ENCODE measurements at places on chromosomes 12 and 14. TPM values are rescaled to one million over a fixed set of nuclear protein-coding genes. Genes with fewer than 3 reads are reported as not detected.

GRCh38 chr12:130655881-130656280 is 60.2 kb downstream of the RIMBP2 start:
- H3K27ac ChIP-seq: peak overlapping the region; percentile 28
- peaks cover 24% of the 10 kb centered on the region for H3K4me1 ChIP-seq
- no peaks in the 10 kb centered on the region for H3K36me3 ChIP-seq

DNA sequence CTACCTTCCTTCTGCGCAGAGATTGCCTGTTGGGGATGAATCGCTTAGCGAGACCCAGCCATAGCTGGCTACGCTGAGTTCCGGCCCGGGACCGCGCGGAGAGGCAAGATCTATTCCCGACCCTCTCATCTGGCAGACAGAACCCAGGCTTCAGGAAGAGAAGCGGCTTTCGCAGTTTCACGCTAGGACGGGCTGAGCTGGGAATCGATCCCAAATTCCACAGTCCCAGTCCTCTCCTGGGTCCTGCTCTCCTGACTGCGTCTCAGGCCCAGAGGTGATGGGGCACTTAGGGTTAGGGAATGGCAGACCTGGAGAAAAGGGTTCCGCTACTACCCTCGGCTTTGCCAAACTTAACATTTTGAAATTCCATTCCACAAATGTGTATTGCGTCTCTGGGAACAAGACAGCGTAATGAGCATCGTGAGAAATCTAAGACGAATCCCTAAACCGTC is 2.8 kb downstream of the PTPN21 start:
- peak overlapping the region; percentile 53 for H3K27ac ChIP-seq
- peaks cover 3% of the 10 kb centered on the region for H3K36me3 ChIP-seq
- H3K4me1 ChIP-seq: peaks cover 28% of the 10 kb centered on the region
- H3K4me3 ChIP-seq: peak overlapping the region; percentile 93

GRCh38 chr14:29168149-29168548 is 401.6 kb downstream of the FOXG1 start:
- DNase-seq: no peak
- H3K4me3 ChIP-seq: no peak overlapping the region
- no peaks in the 10 kb centered on the region for H3K4me1 ChIP-seq
- no peaks in the 10 kb centered on the region for H3K27me3 ChIP-seq
- peaks cover 3% of the 10 kb centered on the region for H3K36me3 ChIP-seq
- H3K27ac ChIP-seq: no peak overlapping the region

- peak overlapping the region; percentile 50 for H3K27ac ChIP-seq
- H3K4me1 ChIP-seq: peaks cover 51% of the 10 kb centered on the region
- peak; percentile 68 for DNase-seq
- peak overlapping the region; percentile 87 for H3K4me3 ChIP-seq
- H3K27me3 ChIP-seq: peaks cover 58% of the 10 kb centered on the region
Measured at GRCh38 chr14:100904307-100905087, 975 bp upstream of the RTL1 start.

GRCh38 chr14:67477926-67478799 is 10.4 kb downstream of the TMEM229B start:
- peak overlapping the region; percentile 73 for H3K27ac ChIP-seq
- DNase-seq: no peak
- no peaks in the 10 kb centered on the region for H3K4me1 ChIP-seq
- no peaks in the 10 kb centered on the region for H3K36me3 ChIP-seq
- H3K4me3 ChIP-seq: no peak overlapping the region

DNA sequence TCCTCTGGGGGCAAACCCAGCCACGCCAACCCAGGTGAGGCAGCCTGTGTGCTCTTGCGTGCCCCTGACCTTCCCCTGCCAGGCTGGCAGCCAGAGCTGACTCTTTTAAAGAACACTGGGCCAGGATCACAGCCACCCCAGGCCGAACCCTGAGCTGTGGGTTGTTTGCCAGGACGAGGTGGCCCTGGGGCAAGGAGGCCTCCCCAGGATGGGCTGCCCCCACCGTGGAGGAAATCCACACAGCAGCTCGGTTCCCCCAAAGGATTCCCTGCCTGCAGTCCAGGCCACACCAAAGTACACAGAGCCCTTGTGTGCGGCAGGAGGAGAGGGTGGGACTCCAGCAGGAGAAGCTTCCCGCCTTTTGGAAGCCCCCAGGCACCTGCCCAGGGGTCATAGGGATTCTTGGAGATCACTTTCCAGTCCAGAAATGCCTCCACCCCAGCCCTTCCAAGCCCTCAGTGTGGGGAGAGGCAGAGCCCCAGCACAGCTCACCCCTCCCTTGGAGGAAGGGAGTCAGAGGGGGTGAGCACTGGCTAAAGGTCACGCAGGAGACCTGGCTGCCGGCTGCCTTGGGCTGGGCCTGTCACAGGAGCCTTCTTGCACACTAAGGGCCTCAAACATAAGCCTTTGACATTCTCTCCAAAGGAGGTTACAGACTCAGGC is 115.6 kb downstream of the CALM1 start:
- no peak overlapping the region for H3K4me3 ChIP-seq
- no peak for DNase-seq
- peaks cover 33% of the 10 kb centered on the region for H3K4me1 ChIP-seq
- peak overlapping the region; percentile 99 for H3K27ac ChIP-seq
- H3K36me3 ChIP-seq: no peaks in the 10 kb centered on the region

DNA sequence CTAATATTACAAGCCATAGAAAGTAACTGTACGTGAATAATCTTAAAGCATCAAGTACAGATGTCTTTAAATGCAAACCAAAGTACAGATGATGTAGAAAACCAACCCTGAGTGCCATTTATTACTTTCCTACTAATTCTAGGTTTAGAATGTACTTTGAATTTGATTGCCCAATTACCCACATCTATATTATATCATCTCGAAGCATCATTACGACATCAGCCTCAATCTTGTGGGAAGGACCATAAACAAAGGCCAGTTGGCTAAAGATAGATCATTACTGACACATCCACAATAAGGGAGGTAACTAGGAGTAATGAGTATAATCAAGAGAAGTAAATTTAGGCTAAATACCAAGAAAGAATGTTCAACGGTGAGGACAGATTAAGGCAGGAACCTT is 478.9 kb downstream of the BCAT1 start:
- no peak overlapping the region for H3K27ac ChIP-seq
- H3K4me1 ChIP-seq: peaks cover 13% of the 10 kb centered on the region
- no peak for DNase-seq

DNA sequence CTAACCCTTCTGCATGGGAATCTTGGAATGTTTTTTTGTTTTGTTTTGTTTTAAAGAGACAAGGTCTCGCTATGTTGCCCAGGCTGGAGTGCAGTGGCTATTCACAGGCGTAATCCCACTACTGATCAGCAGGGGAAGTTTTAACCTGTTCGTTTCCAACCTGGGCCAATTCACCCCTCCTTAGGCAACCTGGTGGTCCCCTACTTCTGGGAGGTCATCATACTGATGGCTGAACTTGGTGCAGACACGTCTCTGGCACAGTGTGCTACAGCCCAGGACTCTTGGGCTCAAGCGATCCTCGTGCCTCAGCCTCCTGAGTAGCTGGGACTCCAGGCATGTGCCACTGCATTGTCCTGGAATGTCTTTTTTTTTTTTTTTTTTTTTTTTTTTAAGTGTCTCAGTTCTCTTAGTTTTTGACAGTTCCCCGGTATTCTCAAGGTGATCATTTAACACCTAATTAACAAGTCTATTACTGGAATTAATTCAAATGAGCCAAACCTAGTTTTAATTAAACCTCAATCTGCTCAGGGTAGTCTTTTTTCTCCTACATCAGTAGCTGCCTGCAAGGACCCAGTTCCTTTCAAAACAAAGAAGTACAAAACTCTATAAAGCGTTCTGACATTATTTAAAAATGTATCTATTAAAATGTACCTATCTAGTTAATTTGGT is 49.0 kb upstream of the ISM2 start:
- no peak overlapping the region for H3K4me3 ChIP-seq
- no peaks in the 10 kb centered on the region for H3K27me3 ChIP-seq
- H3K27ac ChIP-seq: no peak overlapping the region
- H3K36me3 ChIP-seq: peaks cover 6% of the 10 kb centered on the region
- DNase-seq: no peak
- H3K4me1 ChIP-seq: peaks cover 15% of the 10 kb centered on the region

DNA sequence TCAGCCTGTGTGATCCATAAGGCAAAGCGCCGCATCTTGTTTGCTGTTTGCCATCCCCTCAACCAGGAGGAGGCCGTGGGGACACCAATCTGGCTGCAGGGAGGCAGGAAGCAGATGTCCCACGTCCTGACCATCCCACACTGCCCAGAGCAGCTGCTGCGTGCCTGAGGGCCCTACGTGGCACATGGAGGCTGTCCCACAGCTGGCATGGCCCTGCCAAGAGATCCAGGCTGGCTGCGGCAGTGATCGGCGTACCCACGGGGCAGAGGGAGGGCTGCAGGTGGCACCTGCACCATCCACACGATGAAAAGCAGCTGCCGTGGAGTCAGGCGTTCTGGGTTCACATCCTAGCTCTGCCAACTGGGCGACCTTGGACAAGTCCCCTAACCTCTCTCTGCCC is 42.0 kb downstream of the NCOR2 start:
- H3K27ac ChIP-seq: no peak overlapping the region
- DNase-seq: no peak
- H3K36me3 ChIP-seq: peaks cover 5% of the 10 kb centered on the region

- no peak overlapping the region for H3K27ac ChIP-seq
- peaks cover 13% of the 10 kb centered on the region for H3K36me3 ChIP-seq
- H3K27me3 ChIP-seq: no peaks in the 10 kb centered on the region
- DNase-seq: no peak
- peaks cover 5% of the 10 kb centered on the region for H3K4me1 ChIP-seq
Measured at GRCh38 chr12:92785563-92785950, 82.8 kb downstream of the PLEKHG7 start.

GRCh38 chr14:68331991-68332390 is 460.9 kb downstream of the ZFP36L1 start:
- DNase-seq: no peak
- H3K27ac ChIP-seq: no peak overlapping the region
- H3K27me3 ChIP-seq: no peaks in the 10 kb centered on the region
- no peak overlapping the region for H3K4me3 ChIP-seq

GRCh38 chr12:124592481-124593160 is 25.2 kb upstream of the NCOR2 start:
- H3K36me3 ChIP-seq: peaks cover 3% of the 10 kb centered on the region
- no peak overlapping the region for H3K27ac ChIP-seq
- no peaks in the 10 kb centered on the region for H3K27me3 ChIP-seq
- no peak overlapping the region for H3K4me3 ChIP-seq
- DNase-seq: no peak

The CCDC197 gene
- total RNA-seq: not detected

DNA sequence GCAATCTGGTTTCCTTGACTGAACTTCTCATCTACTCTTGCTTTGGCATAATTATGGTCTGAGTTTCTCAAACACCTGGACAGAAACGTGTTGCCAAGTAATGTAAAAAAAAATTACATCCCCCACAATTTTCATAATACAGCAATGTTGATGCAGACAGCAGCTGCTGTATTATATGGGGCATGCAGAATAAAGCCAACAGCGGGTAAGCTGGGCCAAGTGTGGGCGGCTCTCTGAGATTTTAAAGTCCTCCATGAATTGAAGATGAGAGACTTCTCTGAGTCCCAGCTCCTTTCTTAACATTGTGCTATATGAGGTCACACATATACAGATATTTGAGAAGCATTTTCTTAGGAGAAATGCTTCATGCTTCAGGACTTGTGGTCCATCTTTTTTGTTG is 881.2 kb downstream of the GALC start:
- H3K36me3 ChIP-seq: no peaks in the 10 kb centered on the region
- H3K27ac ChIP-seq: no peak overlapping the region
- H3K4me1 ChIP-seq: no peaks in the 10 kb centered on the region
- H3K4me3 ChIP-seq: no peak overlapping the region
- H3K27me3 ChIP-seq: no peaks in the 10 kb centered on the region

GRCh38 chr12:24069532-24070395 is 120.3 kb upstream of the SOX5 start:
- H3K36me3 ChIP-seq: peaks cover 5% of the 10 kb centered on the region
- peak overlapping the region; percentile 89 for H3K27ac ChIP-seq
- peaks cover 49% of the 10 kb centered on the region for H3K4me1 ChIP-seq
- H3K4me3 ChIP-seq: peak overlapping the region; percentile 64
- H3K27me3 ChIP-seq: no peaks in the 10 kb centered on the region
- DNase-seq: peak; percentile 26

The COX8C gene
- not detected for total RNA-seq

DNA sequence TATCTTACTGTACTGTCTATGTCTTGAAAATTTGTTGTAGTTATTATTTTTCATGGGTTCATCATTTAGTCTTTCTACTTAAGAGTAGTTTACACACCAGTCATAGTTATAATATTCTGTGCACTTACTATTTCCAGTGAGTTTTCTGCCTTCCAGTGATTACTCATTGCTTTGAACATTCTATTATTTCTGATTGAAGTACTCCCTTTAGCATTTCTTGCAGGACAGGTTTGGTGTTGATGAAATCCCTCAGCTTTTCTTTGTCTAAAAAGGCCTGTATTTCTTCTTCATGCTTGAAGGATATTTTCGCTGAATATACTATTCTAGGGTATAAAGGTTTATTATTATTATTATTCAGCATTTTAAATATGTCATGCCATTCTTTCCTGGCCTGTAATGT is 66.8 kb downstream of the TSPAN8 start:
- H3K36me3 ChIP-seq: peaks cover 6% of the 10 kb centered on the region
- H3K27me3 ChIP-seq: no peaks in the 10 kb centered on the region
- H3K27ac ChIP-seq: no peak overlapping the region
- no peaks in the 10 kb centered on the region for H3K4me1 ChIP-seq
- no peak overlapping the region for H3K4me3 ChIP-seq
- no peak for DNase-seq

DNA sequence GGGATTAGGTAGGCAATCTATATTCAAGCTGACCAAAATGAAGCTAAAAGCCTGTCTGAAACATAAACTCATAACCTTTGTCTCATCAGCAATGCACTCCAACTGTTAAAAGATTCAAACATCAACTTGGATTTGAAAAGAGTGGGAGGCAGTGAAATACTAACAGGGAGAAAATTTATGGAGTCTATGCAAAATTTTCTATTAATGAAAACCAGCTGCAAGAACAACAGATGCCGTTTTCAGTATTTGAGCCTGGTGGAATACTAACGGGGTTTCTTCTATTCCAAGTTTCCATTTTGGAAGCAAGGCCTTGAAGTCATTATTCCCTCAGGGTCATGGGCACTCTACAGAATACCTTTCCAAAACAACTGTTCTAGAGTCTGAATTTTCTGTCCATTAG is 88.3 kb downstream of the LRP6 start:
- H3K27me3 ChIP-seq: no peaks in the 10 kb centered on the region
- H3K4me1 ChIP-seq: peaks cover 20% of the 10 kb centered on the region
- H3K4me3 ChIP-seq: no peak overlapping the region
- no peak for DNase-seq
- no peak overlapping the region for H3K27ac ChIP-seq

- no peaks in the 10 kb centered on the region for H3K36me3 ChIP-seq
Measured at GRCh38 chr14:101499080-101499479, 62.2 kb upstream of the DIO3 start.

- H3K27ac ChIP-seq: no peak overlapping the region
- H3K4me1 ChIP-seq: no peaks in the 10 kb centered on the region
- no peak for DNase-seq
Measured at GRCh38 chr12:39277416-39277815, 165.5 kb downstream of the KIF21A start.

GRCh38 chr12:100376161-100376560 is 19.3 kb downstream of the SLC17A8 start:
- no peak for DNase-seq
- H3K36me3 ChIP-seq: no peaks in the 10 kb centered on the region
- no peak overlapping the region for H3K4me3 ChIP-seq
- H3K27me3 ChIP-seq: peaks cover 6% of the 10 kb centered on the region
- H3K27ac ChIP-seq: no peak overlapping the region

Data from neural crest cell (in vitro differentiated cells).